Gastrocnemius medialis (tissue), 4 donors: ENCODE measurements at places on chromosomes 2 and 18. TPM values are rescaled to one million over a fixed set of nuclear protein-coding genes. Genes with fewer than 3 reads are reported as not detected.

NRP2 gene
- total RNA-seq, result 4.1 TPM

CCDC148 gene
- total RNA-seq, result 0.66 TPM

RFX8 gene
- total RNA-seq, result not detected

HRH4 gene
- total RNA-seq, result not detected

SLC4A3 gene
- not detected for total RNA-seq
